ENCODE measurements at places on chromosomes 4 and X.

- DNase-seq, result no peak
Observed at GRCh38 chrX:75155447-75155826, 646 bp downstream of the ABCB7 start.

DNA sequence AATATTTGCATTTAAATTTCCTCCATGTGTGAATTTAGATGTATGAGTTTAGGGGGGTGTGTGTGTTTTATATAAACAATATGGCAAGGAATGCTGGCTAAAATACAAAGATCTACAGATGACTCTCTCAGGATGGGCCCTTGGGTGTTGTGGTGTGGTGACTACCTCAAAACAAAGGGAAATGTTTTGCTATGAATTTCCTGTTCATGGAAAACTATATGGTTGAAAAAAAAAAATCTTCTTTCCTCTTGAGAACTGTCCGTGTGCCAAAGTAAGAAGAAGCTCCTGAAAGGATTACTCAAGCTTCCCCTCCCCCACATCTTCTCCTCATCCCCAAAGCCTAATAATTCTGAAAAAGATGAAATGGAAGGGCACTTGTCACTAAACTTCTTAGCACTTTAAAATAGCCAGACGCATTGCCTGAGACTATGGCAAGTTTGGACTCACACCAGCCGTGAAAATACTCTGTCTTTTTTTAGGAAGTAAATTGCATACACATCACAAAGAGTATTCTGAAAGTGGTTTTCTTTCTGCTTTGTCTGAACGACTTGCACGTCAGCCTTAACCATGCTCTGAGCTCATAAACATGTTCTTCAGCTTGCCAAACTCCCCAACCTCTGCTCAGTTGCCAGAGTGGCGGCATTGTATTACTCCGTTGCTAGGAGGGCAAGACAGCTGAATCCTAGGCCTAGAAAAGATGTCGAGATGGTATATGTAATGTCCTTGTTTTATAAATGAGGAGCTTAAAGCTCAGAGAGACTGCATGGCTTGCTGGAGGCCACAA lies 250.4 kb upstream of the JADE1 start:
- no peak for DNase-seq

- DNase-seq, result no peak
Observed at GRCh38 chr4:182921608-182922007, 4.4 kb upstream of the DCTD start.

DNA sequence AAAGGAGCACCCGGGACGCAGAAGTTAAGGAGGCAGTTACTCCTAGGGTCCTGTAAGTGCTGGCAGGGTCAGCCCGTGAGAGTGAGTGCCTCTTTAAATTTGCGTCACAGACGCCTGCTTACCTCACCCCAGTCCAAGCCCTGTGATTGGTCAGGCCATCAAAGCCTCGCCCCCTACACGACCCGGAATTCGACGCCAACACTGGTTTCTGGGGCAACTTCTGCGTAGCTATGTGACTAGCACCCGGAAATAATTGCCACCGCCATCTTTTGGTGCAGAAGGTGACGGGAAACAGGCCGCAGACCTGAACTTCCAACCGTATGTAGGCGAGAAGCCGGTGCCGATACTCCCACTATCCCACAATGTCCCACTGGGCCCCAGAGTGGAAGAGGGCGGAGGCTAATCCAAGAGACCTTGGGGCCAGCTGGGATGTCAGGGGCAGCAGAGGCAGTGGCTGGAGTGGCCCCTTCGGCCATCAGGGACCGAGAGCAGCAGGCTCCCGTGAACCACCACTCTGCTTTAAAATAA lies at the start of gene DDX53:
DDX53 (plus strand) TSS at position 265 of the 528 bp plus-strand sequence; CDS start at position 363, 98 bp downstream.
- no peak for DNase-seq

GRCh38 chr4:42331914-42332368 lies 65.3 kb upstream of the SHISA3 start:
- no peak for DNase-seq

GRCh38 chrX:48813644-48814043 lies 11.8 kb downstream of the HDAC6 start:
- no peak for DNase-seq

- no peak for DNase-seq
Observed at GRCh38 chrX:40285876-40286275, 188.1 kb upstream of the BCOR start.

- DNase-seq, result no peak
Observed at GRCh38 chr4:136369073-136369472, 1163.2 kb downstream of the PCDH18 start.

DNA sequence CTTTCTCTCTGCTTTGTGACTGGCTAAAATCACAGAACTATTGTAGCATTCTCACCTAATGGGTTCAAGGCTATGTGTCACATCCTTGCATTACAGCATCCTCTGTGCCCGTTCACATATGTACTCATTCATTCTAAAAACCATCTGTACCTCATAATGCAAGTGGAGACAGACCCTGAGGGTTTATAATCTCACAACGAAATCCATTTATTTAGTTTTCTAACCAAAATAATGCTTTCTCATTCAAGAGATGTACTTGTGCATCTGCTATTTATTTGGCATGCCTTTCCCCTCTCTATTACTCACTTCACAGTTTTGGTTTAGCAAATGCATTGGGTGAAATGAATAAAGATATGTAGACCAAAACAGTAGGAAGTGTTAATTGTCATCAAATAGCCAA lies 261.5 kb downstream of the DCHS2 start:
- DNase-seq, result no peak

DNA sequence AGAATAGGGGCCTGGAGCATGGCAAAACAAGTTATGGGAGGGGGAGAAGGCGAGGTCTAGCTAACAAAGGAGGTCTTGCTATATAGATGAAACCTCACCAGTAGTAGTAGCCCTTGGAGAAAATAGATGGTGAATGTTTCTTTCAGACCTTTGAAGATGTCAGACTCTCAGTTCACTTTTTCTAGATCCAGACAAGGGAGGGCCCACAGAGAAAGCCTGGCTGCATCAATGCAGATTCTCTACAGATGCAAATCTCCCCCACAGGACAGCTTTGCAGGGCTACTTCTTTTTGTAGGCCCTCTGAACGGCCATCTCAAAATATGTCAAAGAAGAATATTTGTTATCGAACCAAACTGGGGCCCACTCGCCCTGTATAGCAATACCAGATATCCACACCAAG lies 159.7 kb downstream of the ANK2 start:
- no peak for DNase-seq

DNA sequence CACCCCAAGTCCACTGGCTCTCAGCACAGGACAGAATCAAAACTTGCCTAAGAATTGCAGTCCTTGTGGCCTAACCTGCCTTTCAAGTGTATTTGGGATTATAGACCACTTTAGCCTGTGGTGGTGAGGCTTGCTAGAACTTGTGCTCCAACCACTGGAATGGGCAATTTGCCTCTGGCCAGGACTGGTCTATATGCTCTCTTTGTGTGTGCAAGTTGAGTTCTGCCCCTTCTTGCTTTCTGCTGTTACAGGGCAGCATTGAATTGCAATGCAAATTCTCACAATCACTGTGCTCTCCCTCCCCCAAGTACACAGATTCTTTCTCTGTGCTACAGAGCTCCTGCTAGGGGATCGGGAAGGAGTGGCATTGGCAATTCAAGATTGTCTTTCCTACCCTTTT lies 233.6 kb upstream of the DIPK2B start:
- DNase-seq, result no peak

DNA sequence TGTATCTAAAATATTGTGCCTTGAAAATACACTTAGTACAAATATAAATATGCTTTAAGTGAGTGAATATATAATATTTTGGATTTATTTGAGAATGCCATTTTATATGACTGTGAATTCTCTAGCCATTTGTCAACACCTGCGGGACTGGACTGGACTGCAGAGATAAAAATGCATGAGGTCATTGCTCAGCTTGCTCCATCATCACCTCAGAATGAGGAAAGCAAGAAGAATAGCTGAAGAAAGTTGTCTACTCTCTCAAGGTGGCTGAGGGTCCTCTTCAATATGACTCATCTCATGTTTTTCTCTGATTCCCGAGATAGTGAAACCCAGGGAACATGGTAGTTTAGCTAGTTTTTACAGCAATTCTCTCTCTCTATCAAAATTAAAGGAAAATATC lies 732.5 kb upstream of the AGA start:
- DNase-seq, result no peak

- no peak for DNase-seq
Observed at GRCh38 chr4:129682586-129682985, 586.6 kb downstream of the C4orf33 start.

GRCh38 chrX:150150076-150150779 lies 211.9 kb upstream of the EOLA2 start:
- DNase-seq, result no peak

GRCh38 chr4:139015948-139016471 lies 429 bp downstream of the NOCT start:
- DNase-seq, result no peak

- no peak for DNase-seq
Observed at GRCh38 chr4:8163026-8163425, 4.4 kb upstream of the ABLIM2 start.

DNA sequence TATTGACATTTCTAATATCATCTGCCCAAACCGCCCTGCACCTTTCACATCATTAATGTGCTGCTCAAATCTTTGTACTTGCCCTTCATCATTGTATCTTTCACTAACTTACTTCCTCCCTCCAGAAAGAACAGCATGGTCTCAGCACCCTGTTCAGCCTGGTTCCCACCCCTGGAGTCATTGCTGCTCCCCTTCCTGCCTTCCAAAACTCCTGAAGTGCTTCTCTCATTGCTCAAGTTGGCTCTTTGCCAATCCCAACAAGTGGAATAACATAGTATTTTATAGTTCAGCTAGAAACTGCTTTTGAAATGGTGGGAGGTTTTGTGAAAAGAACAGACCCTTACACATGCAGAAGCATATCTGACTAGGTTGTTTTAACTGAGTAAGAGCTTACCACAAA lies 14.0 kb upstream of the TTC29 start:
- DNase-seq, result no peak

- no peak for DNase-seq
Observed at GRCh38 chr4:48058617-48059530, 42.3 kb downstream of the NIPAL1 start.

- DNase-seq, result no peak
Observed at GRCh38 chr4:8647626-8648025, 55.1 kb downstream of the CPZ start.

DNA sequence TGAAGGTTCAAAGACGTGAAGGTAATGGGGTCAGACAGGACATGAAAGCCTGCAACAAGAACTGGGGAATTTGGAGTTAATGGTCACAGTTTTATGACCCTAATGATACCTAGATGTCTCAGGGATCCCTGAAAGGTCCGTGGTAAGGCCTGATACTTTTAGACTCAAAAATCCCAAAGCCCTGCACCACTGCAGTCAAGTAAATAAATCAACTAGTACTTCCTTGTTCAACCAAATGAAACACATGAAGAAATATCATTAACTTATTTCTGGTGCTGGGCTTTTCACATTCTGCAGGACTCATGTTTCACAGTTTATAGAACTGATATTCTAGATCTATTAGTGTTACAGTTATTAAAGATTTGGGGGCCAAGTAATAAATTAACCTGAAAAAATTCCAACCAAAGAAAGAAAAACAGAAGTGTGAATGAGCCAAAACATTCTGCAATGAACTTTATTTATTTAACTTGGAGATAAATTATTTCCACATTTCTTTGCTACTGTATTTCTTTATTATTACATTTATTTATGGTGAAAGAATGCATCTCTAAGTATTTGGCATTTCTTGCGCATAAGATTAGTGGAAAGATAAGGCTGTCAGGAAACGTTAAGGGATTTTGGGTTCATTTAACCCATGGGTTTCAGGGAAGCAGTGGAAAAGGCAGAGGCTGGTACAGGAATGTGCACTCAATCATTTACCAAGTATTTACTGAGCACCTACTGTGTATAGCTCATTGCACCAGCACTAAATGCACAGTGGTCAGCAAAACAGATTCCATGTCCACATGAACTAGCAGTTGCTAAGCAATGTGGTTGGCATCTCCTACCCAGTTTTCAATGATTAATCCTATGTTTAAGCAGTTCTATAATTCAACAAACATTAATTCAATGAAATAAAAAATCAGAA lies 8.7 kb downstream of the WDFY3 start:
- DNase-seq, result no peak

DNA sequence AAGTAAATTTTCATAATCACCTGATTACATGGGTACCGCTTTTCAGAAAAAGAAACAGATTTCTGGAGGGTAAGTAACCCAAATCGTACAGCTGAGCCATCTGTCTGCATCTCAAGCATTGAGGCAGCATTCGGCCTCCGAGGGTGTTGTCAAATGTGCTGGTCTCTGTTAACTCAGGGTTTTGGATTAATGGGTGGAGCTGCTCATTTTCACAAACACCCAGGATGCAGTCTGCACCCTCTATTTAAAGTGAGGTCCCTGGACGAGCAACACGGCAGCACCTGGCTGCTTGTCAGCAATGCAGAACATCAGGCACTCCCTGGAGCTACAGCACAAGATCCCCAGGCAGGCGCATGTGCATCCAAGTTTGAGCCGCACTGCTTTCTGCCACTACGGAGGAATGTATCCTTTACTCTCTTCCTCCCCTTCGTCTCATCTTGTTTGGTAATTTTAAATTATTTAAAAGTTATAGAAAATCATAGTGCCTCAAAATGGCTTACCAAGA lies 24.7 kb upstream of the NAP1L5 start:
- DNase-seq, result no peak

GRCh38 chr4:25632135-25632534 lies 23.5 kb upstream of the SLC34A2 start:
- DNase-seq, result no peak

DNA sequence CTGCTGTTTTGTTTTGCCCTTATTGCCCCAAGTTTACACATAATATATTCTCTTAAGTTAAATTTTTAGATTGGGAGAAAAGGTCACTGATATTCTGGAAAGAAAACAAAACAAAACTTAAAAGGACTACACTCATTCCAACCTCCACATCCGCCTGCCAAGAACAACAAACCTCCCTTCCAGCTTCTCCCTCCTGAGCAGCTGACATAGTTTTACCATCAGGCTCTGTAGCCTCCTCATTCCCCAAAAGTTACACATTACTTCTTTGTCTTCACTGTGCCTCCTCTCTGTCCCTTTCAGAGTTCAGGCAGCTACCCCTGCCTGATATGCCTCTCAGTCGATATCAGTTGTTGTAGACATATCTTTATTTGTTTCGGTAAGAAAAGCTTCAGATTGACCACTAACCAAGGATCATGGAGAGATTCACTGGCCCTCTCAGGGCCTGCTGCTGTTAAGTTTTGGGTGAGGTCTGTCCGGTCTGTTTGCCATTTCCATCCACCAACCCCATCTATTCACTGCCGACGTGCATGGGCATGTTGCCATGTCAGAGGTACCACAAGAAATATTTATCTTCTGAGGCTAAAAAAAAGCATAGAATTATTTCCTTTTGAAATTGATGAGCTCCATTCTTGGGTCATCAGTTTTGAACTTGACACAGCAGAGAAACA lies 164.1 kb downstream of the GASK1B start:
- no peak for DNase-seq

DNA sequence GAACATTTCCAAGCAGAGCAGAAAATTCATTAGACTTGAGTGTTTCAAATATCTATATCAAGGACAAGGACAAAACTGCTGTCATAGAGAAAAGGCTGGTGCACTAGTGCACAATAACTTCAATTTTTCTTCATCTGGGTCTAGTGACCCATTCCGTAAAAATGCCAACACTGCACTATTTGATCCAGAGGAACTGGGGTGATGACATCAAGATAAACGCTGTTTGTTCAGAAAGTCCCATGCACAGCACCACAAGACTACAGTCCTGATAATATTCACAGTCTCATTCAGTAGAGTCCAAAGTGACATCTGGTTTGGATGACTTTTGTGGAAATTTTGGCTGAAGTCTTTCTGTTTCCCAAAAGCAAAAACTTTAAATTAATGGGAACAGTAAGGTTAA lies 303.5 kb upstream of the GALNT7 start:
- DNase-seq, result no peak

- DNase-seq, result no peak
Observed at GRCh38 chr4:18463987-18464559, 442.5 kb upstream of the LCORL start.

- DNase-seq, result no peak
Observed at GRCh38 chr4:56316011-56316650, 71.2 kb downstream of the AASDH start.

Measured in activated CD8-positive, alpha-beta memory T cell treated with anti-CD3 and anti-CD28 coated beads for 1 hour (primary cell).